ENCODE measurements at places on chromosomes 12 and 14. TPM values are rescaled to one million over a fixed set of nuclear protein-coding genes. Genes with fewer than 3 reads are reported as not detected.

DNA sequence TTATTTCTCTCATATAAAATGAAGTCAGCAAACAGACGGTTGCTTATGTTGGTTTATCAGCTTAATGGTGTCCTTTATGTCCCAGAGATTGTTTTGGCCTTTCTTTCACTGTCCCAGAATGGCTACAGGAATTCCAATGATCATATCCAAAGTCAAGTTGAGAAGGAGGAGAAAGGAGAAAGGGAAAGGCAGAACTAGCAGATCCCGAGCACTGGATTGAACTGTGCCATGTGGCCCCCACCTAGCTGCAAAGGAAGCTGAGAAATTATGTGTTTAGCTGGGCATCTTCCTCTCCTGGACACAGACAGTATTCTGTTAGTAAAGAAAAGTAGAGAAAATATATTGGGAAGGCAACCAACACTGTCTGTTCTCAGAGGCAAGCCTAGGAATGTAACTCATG is 90.7 kb upstream of the ANO4 start:
- DNase-seq = no peak
- H3K4me3 ChIP-seq = no peak overlapping the region
- H3K27ac ChIP-seq = no peak overlapping the region
- H3K27me3 ChIP-seq = no peaks in the 10 kb centered on the region
- H3K4me1 ChIP-seq = no peaks in the 10 kb centered on the region

- no peaks in the 10 kb centered on the region for H3K4me1 ChIP-seq
- H3K27ac ChIP-seq = no peak overlapping the region
- H3K36me3 ChIP-seq = no peaks in the 10 kb centered on the region
Observed at GRCh38 chr12:597926-598568, 65.2 kb downstream of the NINJ2 start.

The TUBA1A gene
- 70.4 TPM for total RNA-seq

- H3K4me3 ChIP-seq = no peak overlapping the region
- H3K27me3 ChIP-seq = no peaks in the 10 kb centered on the region
Observed at GRCh38 chr12:110923692-110924334, 3.4 kb upstream of the MYL2 start.

DNA sequence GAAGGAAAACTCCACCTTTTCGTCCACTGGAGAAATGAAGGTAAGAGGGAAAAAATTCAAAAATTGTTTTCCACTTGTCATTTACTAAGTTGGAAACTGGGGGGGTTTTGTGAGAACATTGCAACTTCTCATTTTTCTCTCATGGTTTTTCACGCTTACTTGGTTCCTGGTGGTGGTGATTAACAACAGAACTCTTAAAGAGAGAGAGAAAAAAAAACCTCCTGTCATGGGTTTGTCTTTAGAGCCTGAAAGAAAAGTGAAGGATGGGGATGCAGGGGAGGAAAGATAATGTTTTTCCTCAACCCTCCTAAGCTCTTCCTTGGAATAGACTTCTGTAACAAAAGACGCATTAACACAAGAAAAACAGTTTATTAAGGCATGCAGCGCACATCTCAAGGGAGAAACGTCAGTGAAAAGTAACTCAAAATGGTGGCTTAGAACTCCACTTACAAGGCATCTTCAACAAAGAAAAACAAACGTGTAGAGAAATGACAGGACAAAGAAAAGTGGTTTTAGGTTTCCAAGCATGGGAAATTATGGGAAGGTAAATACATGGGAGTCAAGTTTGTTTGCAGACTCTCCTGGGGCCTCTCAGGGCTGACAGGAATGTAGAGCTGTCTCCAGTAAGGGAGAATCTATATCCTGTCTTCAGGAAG is 81.9 kb upstream of the ATF7IP start:
- H3K36me3 ChIP-seq = no peaks in the 10 kb centered on the region
- H3K4me3 ChIP-seq = no peak overlapping the region
- no peaks in the 10 kb centered on the region for H3K27me3 ChIP-seq
- no peak overlapping the region for H3K27ac ChIP-seq

The TRHDE gene
- not detected for total RNA-seq

- H3K27ac ChIP-seq = no peak overlapping the region
- H3K4me1 ChIP-seq = no peaks in the 10 kb centered on the region
- no peaks in the 10 kb centered on the region for H3K27me3 ChIP-seq
- DNase-seq = no peak
- no peaks in the 10 kb centered on the region for H3K36me3 ChIP-seq
Observed at GRCh38 chr12:105585107-105585506, 254.6 kb downstream of the C12orf75 start.

- H3K4me3 ChIP-seq = no peak overlapping the region
- H3K27ac ChIP-seq = no peak overlapping the region
- DNase-seq = no peak
- H3K36me3 ChIP-seq = peaks cover 6% of the 10 kb centered on the region
- peaks cover 94% of the 10 kb centered on the region for H3K4me1 ChIP-seq
Observed at GRCh38 chr14:61435563-61436337, 114.4 kb downstream of the PRKCH start.

The GLTP gene
- total RNA-seq = 39.3 TPM

GRCh38 chr12:50024805-50025186 is 498 bp downstream of the RACGAP1 start:
- peak overlapping the region; percentile 69 for H3K4me3 ChIP-seq
- H3K27me3 ChIP-seq = no peaks in the 10 kb centered on the region
- peaks cover 13% of the 10 kb centered on the region for H3K4me1 ChIP-seq
- peak overlapping the region; percentile 65 for H3K27ac ChIP-seq

The EVL gene
- total RNA-seq = 218 TPM

DNA sequence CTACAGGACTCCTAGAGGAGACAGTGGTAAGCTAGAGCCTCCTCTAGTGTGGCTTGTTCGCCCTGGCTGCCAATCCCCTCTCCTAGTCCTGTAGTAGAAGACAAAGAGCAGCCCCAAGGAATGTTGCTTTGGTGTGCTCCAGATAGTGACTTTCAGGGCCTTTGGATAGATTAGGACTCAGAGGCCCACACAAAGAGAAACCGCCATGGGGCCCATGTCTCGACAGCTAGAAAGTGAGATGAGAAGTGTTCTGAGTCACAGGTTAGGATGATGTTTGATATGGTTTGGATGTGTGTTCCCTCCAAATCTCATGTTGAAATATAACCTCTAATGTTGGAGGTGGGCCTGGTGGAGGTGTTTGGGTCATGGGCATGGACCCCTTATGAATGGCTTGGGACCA is 51.8 kb upstream of the JDP2 start:
- no peaks in the 10 kb centered on the region for H3K36me3 ChIP-seq
- H3K27ac ChIP-seq = no peak overlapping the region
- no peak for DNase-seq
- no peak overlapping the region for H3K4me3 ChIP-seq
- no peaks in the 10 kb centered on the region for H3K4me1 ChIP-seq

DNA sequence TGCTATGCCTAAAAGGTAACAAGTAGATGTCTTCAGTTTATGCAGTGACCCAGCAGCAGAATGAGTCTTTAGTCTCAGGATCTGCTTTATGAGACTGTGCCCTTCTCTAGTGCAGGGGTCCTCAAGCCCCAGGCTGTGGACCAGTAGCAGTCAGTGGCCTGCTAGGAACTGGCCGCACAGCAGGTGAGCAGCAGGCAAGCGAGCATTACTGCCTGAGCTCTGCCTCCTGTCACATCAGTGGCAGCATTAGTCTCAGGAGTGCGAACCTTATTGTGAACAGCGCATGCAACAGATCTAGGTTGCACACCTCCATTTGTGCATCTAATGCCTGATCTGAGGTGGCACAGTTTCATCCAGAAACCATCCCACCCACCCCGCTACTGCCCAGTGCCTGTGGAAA is 38.4 kb downstream of the LRP6 start:
- no peaks in the 10 kb centered on the region for H3K4me1 ChIP-seq
- H3K27me3 ChIP-seq = no peaks in the 10 kb centered on the region
- H3K27ac ChIP-seq = no peak overlapping the region
- DNase-seq = no peak
- H3K4me3 ChIP-seq = no peak overlapping the region

GRCh38 chr14:94025720-94026119 is 420 bp upstream of the OTUB2 start:
- H3K36me3 ChIP-seq = no peaks in the 10 kb centered on the region
- H3K4me3 ChIP-seq = peak overlapping the region; percentile 57
- H3K4me1 ChIP-seq = peaks cover 5% of the 10 kb centered on the region

GRCh38 chr14:22282417-22282816 is 306.6 kb downstream of the DAD1 start:
- H3K27me3 ChIP-seq = no peaks in the 10 kb centered on the region
- H3K4me1 ChIP-seq = no peaks in the 10 kb centered on the region
- H3K27ac ChIP-seq = no peak overlapping the region
- DNase-seq = no peak

The SLCO1C1 gene
- not detected for total RNA-seq

The LRP1-AS gene
- total RNA-seq = not detected

The SERPINA6 gene
- not detected for total RNA-seq

DNA sequence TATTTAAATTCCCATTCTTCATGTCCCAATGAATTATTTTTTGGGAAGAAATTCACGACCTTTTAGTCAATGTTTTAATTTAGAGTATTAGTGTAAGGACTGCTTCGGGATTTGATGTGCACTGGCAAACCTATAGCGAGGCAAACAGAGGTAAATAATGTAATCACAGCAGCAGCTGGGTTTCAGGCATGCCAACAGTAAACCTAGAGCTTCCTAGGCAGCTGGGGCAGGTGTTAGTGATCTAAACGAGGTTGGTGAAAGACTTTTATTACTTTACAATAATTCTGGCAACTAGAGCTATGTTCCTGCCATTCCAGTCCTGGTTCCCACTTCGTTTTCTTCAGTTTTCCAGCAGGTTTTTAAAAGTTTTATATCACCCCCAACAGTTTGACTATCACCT is 1036.4 kb upstream of the FOXG1 start:
- no peaks in the 10 kb centered on the region for H3K36me3 ChIP-seq
- no peaks in the 10 kb centered on the region for H3K27me3 ChIP-seq
- no peaks in the 10 kb centered on the region for H3K4me1 ChIP-seq
- H3K27ac ChIP-seq = no peak overlapping the region
- DNase-seq = no peak

- no peaks in the 10 kb centered on the region for H3K27me3 ChIP-seq
- no peak overlapping the region for H3K4me3 ChIP-seq
Observed at GRCh38 chr12:21906919-21907493, 34.2 kb downstream of the ABCC9 start.

The IAPP gene
- not detected for total RNA-seq

DNA sequence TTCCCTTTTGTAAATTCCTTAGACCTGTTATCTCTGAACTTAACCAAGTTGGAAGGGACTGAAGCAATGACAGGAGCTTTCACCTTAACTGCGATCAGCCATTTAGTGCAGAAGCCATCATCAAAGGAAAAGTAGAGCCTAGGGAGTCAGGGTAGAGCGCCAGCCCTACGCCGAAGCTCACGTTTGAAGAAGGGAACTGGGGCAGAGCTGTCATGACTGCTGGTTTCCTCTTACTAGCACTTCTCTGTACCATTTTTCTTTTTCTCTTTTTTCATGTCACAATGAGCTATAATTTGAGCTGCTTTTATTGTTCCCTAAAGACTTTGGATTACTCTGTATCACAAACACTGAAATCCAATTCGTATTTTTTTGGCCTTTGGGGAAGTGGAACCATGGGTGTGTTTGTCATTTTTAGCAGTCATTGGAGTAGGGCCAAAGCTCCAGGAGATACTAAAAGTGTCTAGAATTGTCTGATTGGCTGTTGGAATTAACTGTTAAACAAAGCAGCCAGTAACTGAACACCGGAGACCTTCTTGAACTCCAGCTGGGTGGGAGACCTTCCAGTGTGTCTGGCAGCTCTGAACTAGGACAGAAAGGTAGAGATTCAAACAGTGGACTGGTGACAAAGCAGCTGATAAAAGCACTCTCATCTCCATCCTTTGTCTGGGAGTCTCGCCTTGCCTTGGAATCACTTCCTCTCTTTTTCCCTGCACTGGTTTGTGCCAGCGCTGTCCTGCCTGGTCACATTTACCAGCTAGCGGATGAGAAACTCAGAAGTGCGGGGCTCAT is 9.1 kb downstream of the MTRFR start:
- peaks cover 3% of the 10 kb centered on the region for H3K36me3 ChIP-seq
- no peak for DNase-seq
- no peaks in the 10 kb centered on the region for H3K27me3 ChIP-seq
- no peak overlapping the region for H3K4me3 ChIP-seq
- no peak overlapping the region for H3K27ac ChIP-seq
- H3K4me1 ChIP-seq = peaks cover 40% of the 10 kb centered on the region

The PCNX1 gene
- total RNA-seq = 46.2 TPM

The KLRC1 gene
- 13.7 TPM for total RNA-seq

The TSPAN8 gene
- total RNA-seq = not detected

The MYL2 gene
- total RNA-seq = not detected

- peaks cover 68% of the 10 kb centered on the region for H3K4me1 ChIP-seq
- H3K27me3 ChIP-seq = no peaks in the 10 kb centered on the region
- H3K27ac ChIP-seq = no peak overlapping the region
Observed at GRCh38 chr14:70884595-70885342, 22.5 kb upstream of the PCNX1 start.

DNA sequence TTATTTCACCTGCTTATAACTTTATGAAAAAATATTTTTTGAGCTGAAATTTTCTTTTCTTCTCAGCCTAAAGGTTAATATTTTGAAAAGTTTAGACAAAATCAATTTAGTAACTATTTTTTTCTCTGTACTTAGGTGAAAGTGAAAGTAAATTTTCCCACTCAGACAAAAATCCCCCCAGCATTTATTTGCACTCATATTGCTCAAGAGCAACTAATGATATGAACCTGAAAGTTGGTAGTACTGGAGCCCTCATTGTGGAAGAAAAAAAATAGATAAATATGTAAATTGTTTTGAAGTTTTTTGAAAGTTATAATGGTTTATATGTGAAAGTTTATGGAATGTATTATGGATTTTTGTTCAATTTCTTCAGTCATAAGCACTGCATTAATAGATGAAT is 1005.9 kb upstream of the ATXN7L3B start:
- H3K27me3 ChIP-seq = no peaks in the 10 kb centered on the region
- H3K36me3 ChIP-seq = no peaks in the 10 kb centered on the region
- H3K4me1 ChIP-seq = no peaks in the 10 kb centered on the region
- no peak for DNase-seq
- H3K4me3 ChIP-seq = no peak overlapping the region

DNA sequence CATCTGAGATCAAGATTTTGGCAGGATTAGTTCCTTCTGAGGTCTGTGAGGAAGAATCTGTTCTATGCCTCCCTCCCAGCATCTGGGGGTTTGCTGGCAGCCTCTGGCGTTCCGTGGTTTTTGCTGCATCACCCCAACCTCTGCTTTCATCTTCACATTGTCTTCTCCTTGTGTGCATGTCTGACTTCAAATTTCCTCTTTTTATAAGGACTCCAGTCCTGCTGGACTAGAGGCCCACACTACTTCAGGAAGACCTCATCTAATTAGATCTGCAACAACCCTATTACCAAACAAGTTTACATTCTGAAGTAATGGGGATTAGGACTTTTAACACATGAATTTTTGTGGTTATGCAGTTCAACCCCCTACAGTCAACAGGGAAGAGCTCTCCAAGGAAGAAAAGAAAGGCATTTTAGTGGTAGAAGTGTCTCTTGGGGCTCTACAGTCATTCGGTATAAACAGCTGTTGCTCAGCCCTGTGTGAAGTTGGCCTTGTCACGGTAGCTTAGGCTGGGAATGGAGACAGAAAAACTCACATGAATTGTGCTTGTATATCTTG is 89.7 kb downstream of the CAND1 start:
- H3K36me3 ChIP-seq = no peaks in the 10 kb centered on the region
- no peak for DNase-seq
- no peak overlapping the region for H3K4me3 ChIP-seq
- no peaks in the 10 kb centered on the region for H3K27me3 ChIP-seq
- H3K27ac ChIP-seq = no peak overlapping the region

The LMNTD1 gene
- not detected for total RNA-seq

- H3K36me3 ChIP-seq = no peaks in the 10 kb centered on the region
- no peak for DNase-seq
- H3K27ac ChIP-seq = no peak overlapping the region
- no peaks in the 10 kb centered on the region for H3K4me1 ChIP-seq
Observed at GRCh38 chr12:103751600-103751999, 89.4 kb downstream of the NT5DC3 start.

- no peak overlapping the region for H3K4me3 ChIP-seq
- DNase-seq = no peak
- no peaks in the 10 kb centered on the region for H3K36me3 ChIP-seq
- peaks cover 7% of the 10 kb centered on the region for H3K27me3 ChIP-seq
- H3K27ac ChIP-seq = no peak overlapping the region
Observed at GRCh38 chr14:36580856-36581831, 1.3 kb downstream of the NKX2-8 start.

All from CD8-positive, alpha-beta memory T cell (primary cell).